ENCODE measurements at places on chromosomes 5 and 9.

GRCh38 chr9:5231212-5231611 is at the start of gene INSL4:
TSS of gene INSL4 (plus strand) at chr9:5231419. CDS start at chr9:5231524, 105 bp downstream.
- DNase-seq, result no peak

- no peak for DNase-seq
These were observed 588.3 kb downstream of the EBF1 start for GRCh38 chr5:158511454-158511853.

DNA sequence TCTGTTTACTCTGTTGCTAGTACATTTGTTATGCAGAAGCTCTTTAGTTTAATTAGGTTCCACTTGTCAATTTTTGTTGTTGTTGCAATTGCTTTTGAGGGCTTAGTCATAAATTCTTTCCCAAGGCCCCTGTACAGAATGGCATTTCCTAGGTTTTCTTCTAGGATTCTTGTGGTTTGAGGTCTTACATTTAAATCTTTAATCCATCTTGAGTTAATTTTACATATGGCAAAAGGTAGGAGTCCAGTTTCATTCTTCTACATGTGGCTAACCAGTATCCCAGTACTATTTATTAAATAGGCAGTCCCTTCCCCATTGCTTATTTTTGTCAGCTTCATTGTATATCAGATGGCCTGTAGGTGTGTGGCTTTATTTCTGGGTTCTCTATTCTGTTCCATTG is 792.4 kb downstream of the PTPRD start:
- no peak for DNase-seq

DNA sequence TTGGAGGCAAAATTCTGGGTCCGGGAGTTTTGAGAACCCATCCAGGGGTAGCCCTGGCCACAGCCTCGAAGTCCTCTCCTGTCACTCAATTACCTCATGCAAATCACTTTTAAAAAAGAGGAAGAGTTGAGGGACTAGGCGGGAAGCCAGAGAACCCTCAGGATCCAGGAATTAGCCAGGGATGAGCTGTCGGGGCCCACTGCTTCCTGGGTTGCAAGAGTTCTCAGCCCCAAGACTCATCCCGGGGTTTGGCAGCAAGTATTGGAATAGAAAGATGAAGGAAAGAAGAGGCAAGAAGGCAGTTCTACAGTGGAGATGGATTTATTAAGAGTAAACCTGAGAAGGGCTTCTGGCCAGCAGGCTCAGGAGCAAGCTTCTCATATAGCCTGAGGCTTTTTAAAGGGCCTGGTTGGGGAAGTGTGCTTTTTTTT is 25.6 kb downstream of the C9orf50 start:
- DNase-seq, result no peak

GRCh38 chr9:93572636-93573515 is 3.5 kb upstream of the PHF2 start:
- DNase-seq, result no peak

GRCh38 chr9:79985264-79985663 is 413.5 kb downstream of the TLE4 start:
- no peak for DNase-seq

DNA sequence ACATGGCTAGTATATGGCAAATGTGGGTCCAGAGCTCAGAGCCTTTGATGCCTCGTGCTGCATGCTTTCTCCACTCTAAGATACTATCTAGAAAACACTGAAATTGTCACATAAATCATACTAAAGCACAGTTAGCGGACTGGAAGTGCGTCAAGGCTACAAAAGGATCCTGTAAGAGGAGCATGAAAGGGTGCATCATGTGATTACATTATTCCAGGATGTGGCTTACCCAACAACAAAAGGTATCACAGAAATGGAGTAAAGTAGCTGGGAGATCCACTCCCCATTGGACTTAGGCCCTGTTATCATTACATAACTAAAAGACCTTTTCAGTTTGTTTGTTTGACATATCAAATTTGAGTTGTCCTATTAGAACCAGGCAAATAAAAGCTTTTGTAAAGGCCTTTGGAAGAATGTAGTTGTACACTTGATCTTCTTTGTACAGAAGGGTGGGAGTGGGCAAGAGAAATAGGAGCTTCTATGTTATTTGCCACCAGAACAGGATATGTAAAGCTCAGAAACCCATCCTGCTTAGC is 6.9 kb downstream of the SLC31A1 start:
- no peak for DNase-seq

GRCh38 chr5:62299600-62299999 is 6.4 kb upstream of the KIF2A start:
- DNase-seq, result no peak

DNA sequence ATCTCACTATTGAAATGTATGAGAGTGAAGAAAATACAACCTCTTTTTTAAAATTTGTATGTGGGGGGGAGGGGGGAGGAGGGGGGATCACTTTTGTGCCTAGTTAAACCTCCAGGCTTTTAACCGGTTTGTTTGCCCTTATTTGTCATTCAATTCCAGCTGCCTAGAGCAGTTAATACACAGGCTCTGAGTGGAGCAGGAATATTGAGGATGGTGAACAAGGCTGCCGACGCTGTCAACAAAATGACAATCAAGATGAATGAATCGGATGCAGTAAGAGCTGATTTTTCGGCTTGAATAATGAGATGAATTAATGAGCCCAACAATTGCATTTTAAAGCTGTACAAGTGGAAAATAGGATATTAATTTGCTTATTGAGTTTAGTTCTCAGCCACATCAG is 28.7 kb upstream of the SNX24 start:
- DNase-seq, result no peak

DNA sequence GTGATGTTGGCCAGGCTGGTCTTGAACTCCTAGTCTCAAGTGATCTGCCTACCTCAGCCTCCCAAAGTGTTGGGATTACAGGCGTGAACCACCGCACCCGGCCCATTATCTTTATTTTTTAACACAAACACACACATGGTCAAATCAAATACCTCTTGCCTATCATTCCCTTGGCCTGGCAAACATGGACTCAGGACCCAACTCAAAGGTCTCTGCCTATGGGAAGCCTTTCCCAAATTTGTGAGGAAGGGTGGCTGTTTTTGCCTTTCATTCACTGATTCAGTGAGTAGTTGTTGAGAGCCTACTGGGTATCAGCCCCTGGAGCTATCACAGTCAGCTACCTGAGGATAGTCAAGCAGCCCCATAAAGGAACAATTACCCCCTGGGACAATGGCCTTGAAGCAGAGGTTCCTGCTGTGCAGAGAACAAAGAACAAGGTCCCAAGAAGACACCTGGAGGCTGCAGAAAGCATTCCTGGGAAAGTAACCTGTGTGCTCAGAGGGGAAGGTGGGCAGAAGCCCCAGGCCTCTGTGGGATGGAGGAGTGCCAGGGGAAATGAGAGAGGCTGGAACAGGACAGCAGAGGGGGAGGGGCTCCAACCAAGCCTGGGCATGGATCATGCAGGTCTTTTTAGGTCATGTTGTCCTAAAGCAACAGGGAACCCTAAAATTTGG is 126.4 kb downstream of the CRB2 start:
- DNase-seq, result no peak

DNA sequence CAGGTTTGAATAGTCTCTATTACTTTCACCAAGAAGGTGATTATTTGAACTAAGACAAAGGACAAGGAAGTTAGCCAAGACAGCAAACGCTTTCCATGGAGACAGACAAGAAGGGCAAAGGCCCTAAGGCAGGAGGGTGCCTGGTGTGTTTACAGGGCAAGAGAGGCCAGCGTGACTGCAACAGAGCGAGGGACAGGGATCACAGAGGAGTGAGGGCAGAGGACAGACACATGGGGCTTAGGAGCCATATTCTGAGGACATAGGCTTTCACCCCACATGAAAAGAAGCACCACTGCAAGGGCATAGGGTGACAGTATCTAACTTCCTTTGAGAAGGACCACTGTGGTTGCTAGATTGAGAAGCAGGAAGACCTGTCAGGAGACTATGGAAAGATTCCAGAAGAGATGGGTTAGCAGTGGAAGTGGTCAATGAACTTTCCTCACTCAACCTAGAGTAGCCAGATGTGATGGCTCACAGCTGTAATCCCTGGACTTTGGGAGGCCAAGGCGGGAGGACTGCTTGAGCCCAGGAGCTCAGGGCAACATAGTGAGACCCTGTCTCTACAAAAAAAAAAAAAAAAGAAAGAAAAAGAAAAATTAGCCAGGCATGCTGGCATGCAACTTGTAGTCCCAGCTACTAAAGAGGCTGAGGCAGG is 5.0 kb upstream of the HAVCR1 start:
- no peak for DNase-seq

DNA sequence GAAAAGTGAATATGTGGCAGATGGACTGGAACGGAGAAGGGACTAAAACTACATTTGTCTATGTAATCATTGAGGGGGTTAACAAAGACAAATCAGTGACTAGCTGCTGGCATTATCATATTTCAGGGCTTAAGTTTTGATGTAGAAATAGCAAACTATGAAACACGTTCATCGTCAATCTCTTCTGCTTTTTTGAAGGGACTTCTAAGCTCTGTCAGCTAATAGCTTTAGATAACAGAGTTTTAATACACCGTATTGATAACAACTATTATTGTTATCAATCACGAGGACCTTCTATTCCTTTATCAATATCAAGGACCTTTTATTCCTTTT is 38.9 kb upstream of the MRPS30 start:
- DNase-seq, result no peak

GRCh38 chr9:132049900-132050299 is 29.8 kb downstream of the MED27 start:
- no peak for DNase-seq

DNA sequence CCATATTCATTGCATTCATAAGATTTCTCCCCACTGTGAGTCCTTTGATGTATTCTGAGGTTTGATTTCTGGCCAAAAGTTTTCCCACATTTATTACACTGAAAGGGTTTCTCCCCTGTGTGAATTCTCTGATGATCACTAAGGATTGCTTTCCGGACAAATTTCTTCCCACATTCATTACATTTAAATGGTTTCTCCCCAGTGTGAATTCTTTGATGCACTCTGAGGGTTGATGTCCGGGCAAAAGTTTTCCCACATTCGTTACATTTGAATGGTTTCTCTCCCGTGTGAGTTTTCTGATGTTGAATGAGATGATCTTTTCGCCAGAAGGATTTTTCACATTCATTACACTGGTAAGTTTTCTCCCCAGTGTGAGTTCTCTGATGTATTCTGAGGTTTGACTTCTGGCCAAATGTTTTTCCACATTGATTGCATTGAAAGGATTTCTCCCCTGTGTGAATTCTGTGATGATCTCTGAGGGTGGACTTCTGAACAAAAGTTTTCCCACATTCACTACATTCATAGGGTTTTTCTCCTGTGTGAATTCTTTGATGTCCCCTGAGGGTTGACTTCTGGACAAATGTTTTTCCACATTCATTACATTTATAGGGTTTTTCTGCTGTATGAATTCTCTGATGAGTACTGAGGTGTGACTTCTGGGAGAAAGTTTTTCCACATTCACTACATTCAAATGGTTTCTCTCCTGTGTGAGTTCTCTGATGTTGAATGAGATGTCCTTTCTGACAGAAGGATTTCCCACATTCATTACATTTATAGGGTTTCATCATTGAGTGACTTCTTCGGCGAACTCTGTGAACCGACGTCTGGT is 18.8 kb downstream of the ZNF510 start:
- DNase-seq, result no peak

DNA sequence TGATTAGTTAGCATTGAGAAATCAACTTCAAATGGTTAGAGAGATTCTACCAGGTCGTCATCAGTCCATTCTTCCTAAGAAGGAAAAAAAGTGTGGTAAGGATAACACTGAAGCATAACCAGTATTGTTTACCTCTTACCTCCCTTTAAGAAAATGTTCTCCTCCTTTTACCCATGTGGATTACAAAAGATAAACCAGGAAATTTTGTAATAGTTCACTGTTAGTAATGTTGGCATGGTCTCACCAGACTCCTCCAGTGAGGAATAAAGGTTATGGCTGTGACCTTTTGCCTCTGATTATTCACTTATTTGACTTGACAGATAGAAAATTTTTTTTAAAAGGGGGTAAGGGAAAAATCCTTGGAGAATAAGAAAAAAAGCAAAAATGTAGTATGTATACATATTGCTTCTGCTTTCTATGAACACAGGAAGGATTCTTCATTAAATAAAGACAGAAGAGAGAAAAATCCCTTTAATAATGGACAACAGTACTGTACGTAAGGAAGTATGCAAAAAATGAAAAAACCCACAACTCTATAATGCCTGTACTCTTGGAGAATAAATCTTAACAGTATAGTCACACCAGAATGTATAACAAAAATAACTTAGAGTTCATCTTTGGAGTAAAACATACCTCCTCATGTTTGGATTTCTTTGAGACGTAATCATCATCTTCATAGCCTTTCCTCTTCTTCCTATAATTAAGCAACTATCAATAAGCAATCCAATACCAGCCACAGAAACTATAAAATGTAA is 18.1 kb downstream of the CCNH start:
- DNase-seq, result no peak

DNA sequence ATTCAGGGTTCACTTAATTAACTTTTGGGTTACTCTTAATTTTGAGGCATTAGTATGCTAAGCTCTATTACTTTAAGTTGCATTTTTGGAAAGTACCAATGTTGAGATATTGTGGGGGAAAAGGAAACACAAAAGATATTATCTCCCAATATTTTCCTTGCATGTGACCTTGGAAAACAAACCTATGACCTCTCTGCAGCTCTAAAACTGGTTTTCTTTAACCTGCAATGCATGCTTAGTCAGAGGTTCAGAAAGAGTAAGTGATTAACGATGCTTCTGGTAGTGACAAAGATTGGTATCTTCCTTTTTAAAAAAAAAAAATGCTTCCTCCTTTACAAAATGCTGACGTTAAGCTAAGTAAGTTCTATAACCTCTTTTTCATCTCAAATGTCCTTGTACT is 44.9 kb upstream of the CDH18 start:
- DNase-seq, result no peak

GRCh38 chr5:142107736-142108431 is 695 bp upstream of the NDFIP1 start:
- DNase-seq, result no peak

DNA sequence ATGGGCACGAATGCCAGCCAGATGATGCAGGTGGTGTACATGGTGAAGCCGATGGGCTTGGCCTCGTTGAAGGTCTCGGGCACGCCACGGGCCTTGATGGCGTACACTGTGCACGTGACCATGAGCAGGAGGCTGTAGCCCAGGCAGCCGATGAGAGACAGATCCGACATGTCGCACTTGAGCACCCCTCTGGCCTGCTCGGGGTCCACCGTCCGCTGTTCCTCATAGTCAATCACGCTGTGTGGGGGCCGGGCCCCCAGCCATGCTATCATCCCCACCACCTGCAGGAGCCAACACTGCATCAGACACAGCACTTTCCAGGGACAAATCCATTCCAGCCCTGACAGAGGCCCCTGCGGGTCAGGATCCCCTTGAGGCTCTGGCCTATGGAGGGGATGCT is 12.2 kb downstream of the GRM6 start:
- DNase-seq, result no peak

All from NCI-H510A (cell line).